ENCODE measurements at places on chromosomes 4 and X.

DNA sequence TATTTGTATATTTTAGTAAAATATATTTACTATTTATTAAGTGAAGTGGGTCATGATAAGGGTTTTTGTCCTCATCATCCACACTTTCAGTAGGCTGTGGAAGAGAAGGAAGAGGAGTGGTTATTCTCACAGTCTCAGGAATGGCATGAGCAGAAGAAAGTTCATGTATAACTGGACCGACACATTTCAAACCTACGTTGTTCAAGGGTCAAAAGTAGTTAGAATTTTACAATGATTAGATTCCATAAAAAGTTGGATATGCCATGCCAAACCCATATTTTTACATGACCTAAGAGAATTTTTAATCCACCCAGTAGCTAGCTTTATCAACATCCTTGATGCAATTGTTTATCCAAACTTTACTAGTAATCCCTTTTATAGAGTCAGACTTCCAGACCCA, 15.6 kb upstream of the MAGEA8 start:
- DNase-seq, result no peak

DNA sequence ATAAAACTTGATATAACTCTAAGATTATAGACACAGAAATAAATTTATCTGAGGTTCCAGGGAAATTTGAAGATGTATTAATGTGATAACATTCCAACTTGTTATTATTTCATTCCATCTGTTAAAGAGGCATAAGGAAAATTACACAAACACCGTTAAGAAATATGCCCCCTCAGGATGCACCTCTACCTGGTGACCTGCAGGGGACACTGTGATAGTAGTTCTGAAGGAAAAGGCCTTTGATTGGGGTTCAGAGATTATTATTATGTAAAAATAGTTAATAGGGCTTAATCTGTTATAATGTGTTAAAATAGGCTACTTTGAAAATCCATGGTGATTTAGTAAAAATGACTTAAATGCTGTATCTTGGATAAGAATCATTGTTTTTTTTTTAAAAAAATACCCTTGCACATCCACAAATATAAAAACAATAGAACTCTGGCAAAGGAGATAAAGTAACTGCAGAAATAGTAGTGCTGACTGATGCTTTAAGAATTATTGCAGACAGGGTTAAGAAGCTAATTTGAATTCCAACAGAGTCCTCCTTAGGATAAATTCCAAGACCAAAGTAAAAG, 6.1 kb upstream of the ABRAXAS1 start:
- DNase-seq, result peak; percentile 5

GRCh38 chr4:25358515-25359275, 18.4 kb upstream of the ANAPC4 start:
- no peak for DNase-seq

DNA sequence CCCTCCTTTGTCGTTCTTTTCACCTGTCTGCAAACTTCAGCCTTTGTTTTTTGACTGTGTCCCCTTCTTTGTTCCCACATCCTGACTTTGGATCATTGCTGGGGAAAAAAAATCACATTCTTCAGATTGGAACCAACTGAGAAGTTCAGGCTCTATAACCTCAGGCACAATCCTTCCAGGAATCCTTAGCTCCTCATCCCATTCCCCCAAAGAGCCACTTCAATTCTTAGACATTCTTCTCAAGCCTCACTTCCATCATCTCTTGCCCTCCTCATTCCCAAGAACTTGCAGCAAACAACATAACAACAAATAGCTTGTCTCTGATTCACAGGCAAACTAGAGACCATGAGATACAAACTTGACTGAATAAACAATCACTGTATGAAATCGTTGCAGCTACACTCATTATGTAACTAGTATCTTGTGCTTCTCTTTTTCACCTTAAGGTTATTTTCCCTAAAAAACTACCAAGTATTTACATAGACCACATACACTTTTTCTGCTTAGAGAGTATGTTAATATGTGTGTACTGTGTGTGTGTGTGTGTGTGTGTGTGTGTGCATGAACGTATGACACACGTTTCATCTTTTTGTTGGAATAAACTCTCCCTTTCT, 26.4 kb upstream of the PGM2 start:
- DNase-seq, result no peak

DNA sequence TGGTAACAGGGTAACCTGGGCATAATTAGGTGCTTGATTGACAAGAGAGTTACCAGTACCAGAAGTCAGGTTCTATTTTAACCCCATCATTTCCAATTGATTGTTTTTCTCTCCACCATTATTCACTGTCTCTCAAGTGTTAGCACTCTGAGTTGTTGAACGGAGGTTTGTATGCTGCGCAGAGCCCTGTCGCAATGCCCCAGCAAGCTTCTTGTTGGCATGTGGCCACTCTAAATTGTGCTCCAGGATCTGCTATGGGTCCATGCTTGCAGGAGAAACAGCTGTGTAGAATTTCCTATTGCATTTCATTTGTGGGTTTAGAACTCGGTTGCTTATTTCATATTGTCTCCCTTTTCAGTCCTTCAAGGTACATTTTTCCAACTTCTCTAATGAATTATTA, 98.2 kb downstream of the KLHL8 start:
- DNase-seq, result no peak

- no peak for DNase-seq
These were observed 31.8 kb upstream of the PDLIM5 start for GRCh38 chr4:94419956-94420355.

GRCh38 chr4:25253071-25253445, 19.2 kb downstream of the PI4K2B start:
- DNase-seq, result no peak

DNA sequence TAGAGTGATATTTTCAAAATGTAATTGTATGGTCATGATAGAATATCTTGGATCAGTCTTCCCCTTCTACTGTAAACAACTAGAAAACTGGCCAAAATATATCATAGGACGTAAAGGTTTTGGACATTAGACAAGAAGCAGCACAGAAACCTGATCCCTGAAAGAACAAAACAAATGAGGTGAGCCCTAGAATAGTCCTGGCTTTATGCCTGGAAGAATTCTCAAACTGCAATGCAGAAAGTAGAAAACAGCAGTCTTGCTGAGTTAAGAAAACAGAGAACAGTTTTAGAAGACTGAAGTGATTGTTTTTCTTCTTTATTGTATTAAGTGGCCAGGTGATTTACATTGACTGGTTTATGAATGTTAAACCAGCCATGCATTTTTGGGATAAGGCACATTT, 19.5 kb downstream of the NSUN7 start:
- DNase-seq, result no peak

- DNase-seq, result no peak
These were observed 16.5 kb downstream of the SPANXN3 start for GRCh38 chrX:143500751-143501150.

- no peak for DNase-seq
These were observed 571.1 kb upstream of the DIPK2B start for GRCh38 chrX:45771560-45772340.

- no peak for DNase-seq
These were observed 11.1 kb downstream of the ITIH6 start for GRCh38 chrX:54786967-54787366.

DNA sequence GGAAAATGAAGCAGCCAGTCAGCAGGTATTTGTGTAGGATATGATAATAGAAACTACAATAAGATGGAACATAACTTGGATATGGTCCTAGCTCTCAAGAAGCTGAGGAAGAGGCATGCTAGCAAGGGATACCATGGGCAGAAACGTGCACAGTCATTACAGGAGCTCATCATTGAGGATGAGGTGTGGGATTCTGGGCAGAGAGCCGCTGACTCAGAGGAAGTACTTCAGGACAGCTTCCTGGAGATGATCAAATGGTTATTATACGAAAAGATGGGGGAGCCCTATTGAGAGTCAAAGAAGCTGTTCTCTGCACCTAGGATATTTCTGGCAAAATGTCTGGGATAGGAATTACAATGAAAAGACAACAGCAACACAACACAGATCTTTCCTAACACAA, 116.0 kb upstream of the PDE5A start:
- no peak for DNase-seq

GRCh38 chrX:9738151-9738550, 27.5 kb downstream of the GPR143 start:
- DNase-seq, result no peak

DNA sequence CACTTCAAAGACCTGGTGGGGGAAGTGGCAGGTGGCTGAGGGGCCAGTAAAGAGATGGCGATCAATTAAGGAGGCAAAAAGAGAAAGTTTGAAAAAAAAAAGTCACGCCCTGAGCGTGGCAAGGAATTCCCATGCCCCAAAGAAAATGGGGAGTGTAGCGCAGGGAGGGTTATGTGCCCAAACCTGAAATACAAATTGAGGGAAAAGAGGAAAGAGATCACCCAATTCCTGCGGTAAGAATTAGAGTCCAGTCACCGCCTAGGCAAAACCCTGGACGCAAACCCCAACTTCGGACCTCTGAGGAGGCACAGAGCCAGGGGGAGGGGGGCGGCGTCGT, 595 bp downstream of the ENOX2 start:
- DNase-seq, result no peak

- no peak for DNase-seq
These were observed 16.5 kb upstream of the CLCN4 start for GRCh38 chrX:10140264-10140663.

DNA sequence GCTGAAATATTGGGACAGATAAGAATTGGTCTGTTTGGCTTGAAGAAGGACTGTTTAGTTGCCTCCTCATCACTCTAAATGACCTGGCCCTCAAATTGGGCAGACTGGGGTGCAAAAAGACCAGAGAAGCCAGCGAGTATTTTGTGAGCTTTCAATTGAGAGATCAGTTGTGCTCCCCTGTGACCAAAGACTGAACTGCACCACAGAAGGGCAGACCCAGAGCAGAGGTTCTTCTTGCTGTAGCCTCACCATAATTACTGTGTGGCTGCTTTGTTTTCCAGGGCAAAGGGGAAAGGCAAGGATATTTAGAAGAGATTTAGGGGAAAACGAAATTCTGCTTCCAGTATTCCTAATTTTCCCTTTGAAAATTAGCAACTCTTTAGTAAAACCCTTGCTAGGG, 104.0 kb upstream of the MBNL3 start:
- no peak for DNase-seq

DNA sequence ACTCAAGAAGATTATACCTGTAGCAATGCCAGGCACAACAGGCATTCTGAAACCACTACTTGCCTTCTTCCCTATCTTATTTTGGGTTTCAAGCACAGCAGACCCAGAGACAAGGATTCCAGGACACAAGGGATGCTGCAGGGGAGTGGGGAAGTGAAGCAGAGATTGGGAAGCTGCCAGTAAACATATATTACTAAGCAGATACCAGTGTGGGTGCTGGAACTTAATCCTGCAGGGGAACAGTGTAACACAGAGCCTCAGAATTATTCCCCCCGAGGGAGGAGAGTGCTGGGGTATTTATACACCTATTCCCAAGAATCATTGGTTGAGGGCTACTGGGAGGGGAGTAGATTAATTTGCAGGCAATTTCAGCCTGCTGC, 33.3 kb upstream of the MAML3 start:
- DNase-seq, result no peak

DNA sequence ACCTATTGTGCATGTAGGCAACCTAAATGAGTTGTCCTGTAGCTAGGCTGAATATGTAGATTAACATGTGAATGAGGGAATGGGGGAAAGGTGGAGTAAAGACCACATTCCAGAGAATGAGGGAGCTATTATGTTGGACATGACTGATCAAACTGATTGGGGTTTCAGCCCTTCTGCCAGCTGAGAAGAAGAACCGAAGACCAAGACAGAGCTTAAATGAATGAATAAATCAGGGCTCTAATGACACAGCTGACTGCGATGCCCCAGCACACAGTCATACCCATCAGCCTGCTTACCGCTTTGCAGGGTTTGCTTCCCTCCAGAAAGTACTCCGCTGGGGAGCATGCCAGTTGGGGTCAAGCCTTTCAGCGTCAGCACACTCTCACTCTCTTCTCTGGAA, 315.4 kb downstream of the PPP3CA start:
- DNase-seq, result no peak

- no peak for DNase-seq
These were observed 313.5 kb upstream of the IRS4 start for GRCh38 chrX:109049903-109050302.

DNA sequence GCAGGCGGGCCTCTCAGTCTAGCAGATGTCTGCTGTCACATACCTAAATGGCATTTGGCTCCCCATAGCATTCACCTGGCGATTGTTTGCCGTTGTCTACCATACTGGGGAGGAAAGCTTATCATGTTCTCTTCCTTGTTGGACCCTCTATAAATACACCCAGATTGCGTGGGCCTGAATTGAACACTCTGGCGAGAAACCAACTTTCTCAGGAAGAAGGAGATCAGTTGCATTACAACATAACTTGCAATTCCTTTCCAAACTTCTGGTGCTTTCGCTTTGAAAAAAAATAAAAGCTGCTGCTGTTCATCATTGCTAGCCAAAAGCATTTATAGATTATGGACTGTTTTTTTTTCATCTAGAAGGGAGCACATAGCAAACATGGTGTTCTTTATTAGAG, 230.0 kb upstream of the GPC4 start:
- DNase-seq, result peak; percentile 41

GRCh38 chr4:76283900-76284299, 22.6 kb upstream of the STBD1 start:
- DNase-seq, result no peak

DNA sequence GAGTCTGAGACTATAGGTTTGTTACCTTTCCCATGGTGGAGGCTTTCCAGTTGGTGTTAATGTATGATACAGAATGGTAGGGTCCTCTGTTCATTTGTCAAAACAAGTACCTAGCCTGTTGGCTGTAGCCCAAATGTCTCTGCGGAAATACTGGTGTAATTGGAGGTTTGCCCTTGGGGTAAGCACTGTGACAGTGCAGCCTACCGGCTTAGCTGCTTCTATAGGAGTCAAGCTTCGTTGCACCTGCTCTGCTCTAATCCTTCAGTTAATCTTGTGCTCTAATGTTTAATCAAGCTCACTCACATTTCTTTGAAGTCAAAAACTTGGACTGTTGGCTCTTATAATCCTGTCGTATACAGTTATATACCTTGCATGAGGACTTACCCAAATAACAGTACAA, 203.4 kb downstream of the CCNG2 start:
- no peak for DNase-seq

GRCh38 chrX:52363247-52363883, 5.5 kb upstream of the XAGE2 start:
- DNase-seq, result no peak

- DNase-seq, result no peak
These were observed 1.6 kb downstream of the KIT start for GRCh38 chr4:54659313-54659712.

DNA sequence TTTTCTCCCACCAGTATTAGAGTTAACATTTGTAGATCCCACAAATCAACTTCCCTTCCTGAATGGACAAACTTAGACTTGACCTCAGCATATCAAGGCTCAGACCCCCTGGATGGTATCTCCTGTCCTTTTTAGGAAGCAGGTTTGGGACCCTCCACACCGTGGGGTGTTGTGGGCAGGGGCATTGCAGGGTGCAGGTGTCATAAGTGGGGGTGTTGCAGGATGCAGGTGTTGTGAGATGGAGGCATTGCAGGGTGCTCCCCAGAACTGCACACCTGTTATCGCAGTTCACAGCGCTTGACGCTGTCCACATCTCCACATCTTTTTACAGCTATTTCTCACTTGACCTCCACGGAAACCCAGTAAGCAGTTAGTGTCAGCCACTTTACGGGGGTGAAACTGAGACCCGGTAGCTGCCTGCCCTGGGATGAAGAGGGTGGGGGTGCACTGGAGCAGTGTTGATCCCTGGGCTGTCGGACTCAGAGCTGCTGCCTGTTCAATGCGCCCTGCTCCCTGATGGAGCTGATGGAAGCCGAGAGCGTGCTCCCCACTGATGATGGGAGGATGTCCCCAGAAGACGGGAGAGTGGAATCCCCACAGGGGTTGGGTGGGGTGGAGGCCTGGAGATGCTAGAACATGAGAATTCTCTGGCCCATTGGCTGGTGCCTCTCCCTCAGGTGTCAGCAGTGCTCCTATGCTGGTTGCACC, 25.3 kb downstream of the SH3TC1 start:
- no peak for DNase-seq

GRCh38 chrX:115892787-115893671, 277.5 kb upstream of the AGTR2 start:
- peak; percentile 49 for DNase-seq
